CD4-positive, alpha-beta T cell treated with Interleukin-21 for 1 hour (primary cell): ENCODE measurements at places on chromosomes 2 and 18.

DNA sequence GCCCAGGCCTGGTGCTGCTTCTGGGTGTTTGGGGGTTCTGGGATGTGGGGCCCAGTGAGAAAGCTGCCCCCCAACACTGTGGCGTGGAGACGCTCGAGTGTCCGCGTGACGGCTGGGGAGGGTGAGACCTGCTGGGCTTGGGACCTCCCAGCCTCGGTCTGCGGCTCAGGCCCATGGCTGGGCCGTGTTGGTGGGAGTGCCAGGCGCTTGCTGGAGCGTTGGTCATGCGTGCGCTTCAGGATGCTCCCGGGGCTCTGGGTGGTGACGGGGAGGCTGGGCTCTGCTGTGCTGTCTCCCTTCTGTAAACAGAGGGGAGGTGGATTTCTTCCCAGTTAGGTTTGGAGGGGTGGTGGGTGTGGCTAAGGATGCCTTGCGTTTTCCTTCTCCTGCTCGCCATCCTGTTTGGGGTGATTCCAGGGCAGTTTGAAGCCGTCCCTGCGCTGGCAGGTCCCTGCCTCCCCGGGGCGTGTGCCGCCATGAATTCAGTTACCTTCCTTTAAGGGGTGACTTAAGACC, 606 bp downstream of the GAL3ST2 start:
- DNase-seq = no peak

DNA sequence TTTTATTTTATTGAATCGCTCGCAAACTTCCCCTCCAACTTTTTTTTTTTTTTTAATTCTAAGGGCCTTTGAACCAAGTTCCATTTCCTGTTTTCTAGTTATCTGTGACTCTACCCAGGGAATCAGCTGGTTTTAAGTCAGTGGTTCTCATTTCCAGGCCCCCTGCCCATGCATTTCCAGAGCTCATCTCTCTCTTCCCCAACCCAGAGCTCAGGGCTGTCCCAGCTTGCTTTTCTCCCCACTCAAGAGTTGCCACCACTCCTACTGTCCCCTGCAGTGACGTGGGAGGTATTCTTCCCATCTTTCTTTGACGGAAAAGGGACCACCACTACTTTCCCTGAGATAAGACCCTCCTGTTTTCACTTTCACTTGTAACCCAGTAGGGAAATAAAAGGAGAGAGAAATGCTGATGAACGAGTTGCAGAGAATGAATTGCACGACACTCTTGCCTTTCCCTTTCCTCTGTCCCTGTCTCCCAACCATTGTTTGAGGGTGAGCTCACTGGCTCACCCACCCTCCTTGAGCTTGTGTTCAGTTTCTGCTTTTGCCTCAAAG, 42.1 kb downstream of the TET3 start:
- no peak for DNase-seq

DNA sequence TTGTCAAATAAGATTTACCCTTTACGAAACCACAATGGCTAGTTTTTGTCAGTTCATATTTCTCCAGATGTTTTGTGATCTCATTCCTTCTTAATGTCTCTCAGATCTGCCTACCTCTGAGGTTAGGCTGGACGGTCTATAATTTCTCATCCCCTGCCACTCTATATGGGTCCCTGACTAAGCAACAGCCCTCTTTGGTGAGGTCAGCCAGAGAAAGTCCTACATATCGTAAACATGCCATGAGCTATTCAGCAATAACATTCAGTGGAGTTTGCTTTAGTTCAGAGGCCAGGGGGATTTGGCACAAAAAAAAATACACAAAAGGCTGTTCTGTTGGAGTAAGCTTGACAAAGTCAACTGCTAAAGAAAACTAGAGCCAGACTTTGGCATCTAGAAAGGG, 192.1 kb upstream of the NCKAP5 start:
- DNase-seq = no peak

GRCh38 chr2:24385366-24385765, 25.0 kb upstream of the ITSN2 start:
- no peak for DNase-seq

DNA sequence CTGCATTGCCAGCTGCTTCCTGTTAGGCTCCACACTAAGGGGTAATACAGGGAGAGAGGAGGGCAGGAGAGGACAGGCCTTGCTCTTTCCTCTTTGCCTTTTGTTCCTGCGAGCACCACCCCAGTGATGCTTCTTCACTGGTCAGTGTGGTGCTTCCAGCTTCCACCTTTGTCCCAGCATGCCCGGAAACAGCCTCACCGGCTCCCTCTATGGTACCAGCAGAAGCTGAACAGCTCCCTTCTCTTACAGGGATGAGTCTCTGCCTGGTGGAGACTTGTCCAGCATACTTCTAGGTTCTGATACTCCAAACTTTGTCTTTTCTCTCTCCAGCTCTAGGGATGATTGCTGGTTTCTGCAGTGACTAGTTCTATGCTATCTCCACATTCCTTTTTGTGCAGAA, 413.3 kb downstream of the TSN start:
- no peak for DNase-seq

- no peak for DNase-seq
These were observed 483.0 kb upstream of the NRP2 start for GRCh38 chr2:205199165-205199850.

DNA sequence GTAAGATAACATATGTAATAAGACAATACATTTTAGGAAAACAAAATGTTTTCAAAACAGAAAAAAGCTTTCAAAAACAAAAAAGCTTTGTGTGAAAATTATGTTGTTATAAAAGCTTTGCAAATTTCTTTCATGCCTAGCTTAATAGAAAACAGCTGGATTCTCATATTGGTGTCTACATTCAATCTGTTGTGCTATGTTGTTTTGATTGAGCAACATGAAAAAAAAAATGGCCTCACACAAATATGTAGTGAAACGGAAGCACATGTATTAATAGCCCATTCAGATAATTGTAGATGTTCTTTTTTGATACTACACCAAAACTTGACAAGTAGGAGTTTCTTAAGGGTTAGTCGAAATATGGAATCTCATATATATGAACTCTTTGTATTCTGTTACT, 197.5 kb downstream of the ZEB2 start:
- no peak for DNase-seq

- DNase-seq = no peak
These were observed 44.8 kb upstream of the CNGA3 start for GRCh38 chr2:98301469-98301868.

GRCh38 chr18:77254711-77255405, 5.2 kb downstream of the GALR1 start:
- no peak for DNase-seq

- DNase-seq = no peak
These were observed 594.2 kb upstream of the NXPH2 start for GRCh38 chr2:139374296-139374850.

GRCh38 chr2:98656800-98657199, 48.4 kb downstream of the UNC50 start:
- DNase-seq = peak; percentile 57

GRCh38 chr2:98778151-98778550, 47.2 kb upstream of the MGAT4A start:
- no peak for DNase-seq

DNA sequence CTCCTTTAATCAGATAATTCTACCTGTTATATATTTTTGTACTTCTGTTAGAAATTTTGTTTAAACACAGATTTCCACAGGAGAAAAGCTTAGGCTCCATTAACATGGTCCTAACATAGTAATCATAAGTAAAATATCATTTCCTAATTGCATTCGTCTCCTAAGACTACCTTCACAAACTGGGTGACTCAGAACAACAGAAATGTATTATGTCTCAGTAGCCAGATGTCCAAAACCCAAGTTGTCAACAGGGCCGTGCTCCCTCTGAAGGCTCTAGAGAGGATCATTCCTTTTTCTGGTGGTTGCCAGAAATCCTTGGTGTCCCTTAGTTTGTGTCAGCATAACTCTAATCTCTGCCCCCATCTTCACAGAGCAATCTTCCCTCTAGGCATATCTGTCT, 5.4 kb downstream of the FBXO15 start:
- DNase-seq = no peak

DNA sequence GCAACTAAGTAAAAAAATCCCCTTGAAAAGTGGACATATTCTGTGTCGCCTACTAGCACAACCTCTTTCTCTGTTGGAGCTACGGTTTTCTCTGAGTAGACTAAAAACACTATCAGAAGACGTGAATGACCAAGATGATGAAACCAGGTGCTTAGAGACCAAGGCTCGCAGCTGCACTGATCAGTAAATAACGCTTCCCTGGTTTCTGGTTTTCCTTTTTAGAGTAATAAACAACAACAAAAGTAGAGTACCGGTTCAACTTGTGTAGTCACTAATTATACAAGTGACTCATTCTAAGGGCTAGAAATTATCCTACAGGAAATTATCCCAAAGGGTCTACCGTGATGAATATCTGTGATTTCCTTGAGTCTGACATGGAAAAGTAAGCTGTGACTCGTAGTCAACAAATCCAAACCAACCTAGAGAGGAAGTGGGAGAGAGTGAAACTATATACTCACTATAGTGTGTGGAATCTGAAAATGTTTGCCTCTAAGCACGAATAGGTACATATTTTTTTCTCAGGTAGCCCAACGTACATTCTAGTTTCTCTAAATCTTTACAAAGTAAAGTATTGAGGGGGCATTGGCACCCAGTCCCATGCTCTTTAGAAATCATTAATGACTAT, 17.8 kb downstream of the RASGRP3 start:
- no peak for DNase-seq

DNA sequence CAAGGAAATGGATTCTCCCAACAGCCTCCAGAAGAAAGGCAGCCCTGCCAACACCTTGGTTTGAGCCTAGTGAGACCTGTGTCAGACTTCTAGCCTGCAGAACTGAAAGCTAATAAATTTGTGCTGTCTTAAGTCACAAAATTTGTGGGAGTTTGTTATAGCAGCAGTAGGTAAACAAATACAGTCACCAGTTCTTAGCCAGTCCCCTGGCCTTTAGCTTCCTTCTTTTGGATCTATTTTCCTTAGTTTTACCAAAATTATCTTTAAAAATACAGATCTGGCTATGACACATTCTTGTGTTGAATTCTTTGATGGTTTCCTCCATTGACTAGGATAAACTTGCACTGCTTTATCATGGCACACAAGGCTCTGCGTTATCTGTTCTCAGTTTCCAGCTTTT, 697.9 kb upstream of the FANCL start:
- DNase-seq = no peak

GRCh38 chr2:98701230-98701629, 29.7 kb downstream of the MGAT4A start:
- no peak for DNase-seq

DNA sequence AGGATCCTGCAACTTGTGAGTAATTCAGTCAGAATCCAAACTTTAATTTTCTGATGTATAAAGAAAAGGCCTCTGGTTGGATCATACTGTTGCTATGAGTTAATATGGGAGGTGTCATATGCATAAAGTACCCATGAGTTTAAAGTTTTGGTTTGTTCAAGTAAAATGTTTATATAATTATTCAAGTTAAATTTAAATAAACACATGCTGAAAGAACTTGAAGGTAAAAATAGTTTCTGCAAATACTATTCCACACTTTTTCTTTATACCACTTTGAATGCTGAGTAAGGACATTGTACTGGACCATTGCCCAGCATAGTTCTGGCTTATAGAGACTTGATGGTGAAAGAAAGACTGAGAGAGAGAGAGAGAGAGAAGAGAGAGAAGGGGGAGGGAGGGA, 30.7 kb downstream of the PKP4 start:
- DNase-seq = no peak

- DNase-seq = no peak
These were observed 35.9 kb upstream of the MRPL19 start for GRCh38 chr2:75610671-75611070.

DNA sequence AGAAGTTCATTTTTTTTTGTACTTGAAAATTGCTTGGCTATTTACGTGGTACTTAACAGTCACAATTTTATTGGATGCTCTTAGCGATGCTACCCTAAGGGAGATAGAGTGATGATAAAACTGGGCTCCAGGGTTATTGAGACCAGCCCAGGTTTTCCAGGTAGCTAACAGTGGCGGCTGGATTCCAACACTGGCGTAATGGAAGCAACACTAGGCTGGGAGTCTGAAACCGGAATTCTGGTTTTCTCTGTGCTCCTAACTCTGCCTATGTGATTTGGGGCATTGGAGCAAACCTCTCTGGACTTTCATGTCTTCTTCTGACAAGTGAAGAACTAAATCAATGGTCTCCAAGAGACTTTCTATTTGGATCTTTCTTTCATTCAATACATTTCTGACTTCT, 9.4 kb upstream of the GALNT14 start:
- DNase-seq = no peak

DNA sequence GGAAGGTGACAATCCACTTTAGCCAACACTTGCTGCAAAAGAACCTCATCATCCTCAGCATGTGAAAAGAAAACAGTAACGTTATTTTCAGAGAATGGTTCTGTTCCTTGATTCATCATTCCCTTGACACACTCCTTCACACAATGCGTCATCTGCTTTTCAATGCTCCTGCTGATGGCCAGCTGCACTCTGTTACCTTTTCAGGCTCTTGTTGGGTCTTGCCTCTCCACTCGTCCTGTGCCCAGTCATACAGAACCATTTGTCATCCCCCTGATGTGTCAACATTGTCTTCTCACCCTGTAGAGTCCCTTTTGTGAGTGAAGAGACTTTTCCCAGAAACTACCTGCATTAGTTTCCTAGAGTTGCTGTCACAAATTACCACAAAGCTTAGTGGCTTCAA, 12.2 kb upstream of the DTNA start:
- DNase-seq = no peak
